ENCODE measurements at places on chromosomes 11 and 22.

GRCh38 chr11:104122011-104122635 lies 41.8 kb downstream of the PDGFD start:
- no peak for DNase-seq

DNA sequence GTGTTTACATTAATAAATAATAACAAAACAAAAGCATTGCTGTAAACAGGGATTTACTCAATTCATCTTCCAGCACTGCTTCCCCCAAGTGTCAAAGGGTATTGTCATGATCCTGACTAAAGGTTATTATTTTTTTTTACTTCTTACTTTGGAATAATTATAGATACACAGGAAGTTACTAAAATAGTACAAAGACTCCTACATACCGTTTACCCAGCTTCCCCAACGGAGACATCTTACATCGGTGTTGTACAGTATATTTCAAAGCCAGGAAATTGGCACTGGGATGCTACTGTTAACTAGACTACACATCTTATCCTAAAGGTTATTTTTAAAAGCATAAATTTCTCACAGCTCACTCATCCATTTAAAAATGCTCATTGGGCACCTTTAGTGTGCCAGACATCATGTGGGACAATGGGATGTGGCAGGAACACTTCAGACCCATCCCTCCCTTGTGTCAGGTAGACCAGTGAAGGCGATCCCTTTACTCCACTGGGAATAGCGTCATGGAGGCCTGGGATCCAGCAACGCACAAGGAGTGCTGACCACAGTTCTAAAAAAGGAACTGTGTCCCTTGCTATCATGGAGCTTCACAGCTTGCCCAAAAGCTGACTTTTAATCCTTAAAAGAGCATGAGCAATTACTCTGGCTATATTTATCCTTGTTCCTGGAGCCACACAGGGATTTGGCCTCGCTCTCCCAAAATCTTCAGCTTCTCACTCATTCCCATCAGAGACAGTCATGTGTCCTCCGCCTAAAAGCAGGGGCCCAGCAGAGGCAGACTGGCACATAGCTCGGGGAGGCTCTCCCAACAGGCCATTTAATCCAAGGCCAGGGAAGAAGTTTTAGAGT lies 3.1 kb upstream of the IRAG1 start:
- DNase-seq = no peak

DNA sequence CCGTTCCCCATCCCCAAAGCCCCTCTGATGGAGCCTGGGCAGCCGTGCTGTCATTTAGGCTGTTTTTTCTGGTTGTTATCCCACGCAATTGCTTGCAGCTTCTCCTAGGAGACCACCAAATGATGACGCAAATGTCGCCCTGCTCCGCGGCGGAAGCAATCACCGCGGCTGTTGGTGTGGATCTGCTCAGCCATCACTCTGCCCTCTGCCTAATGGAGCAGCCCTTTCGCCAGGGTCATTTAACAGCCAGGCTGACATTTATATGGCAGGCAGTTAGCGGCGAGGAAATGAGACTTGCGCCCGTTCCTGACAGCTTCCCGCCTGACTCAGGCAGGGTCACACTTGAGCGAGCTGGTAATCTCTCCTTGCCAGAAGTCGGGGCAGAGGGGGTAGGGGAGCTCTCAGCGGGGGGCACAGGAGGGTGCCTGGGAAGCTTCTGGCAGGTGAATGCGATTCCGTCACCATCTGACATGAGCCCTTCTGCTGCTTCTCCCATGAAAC lies 97.9 kb upstream of the RTL6 start:
- peak; percentile 79 for DNase-seq

DNA sequence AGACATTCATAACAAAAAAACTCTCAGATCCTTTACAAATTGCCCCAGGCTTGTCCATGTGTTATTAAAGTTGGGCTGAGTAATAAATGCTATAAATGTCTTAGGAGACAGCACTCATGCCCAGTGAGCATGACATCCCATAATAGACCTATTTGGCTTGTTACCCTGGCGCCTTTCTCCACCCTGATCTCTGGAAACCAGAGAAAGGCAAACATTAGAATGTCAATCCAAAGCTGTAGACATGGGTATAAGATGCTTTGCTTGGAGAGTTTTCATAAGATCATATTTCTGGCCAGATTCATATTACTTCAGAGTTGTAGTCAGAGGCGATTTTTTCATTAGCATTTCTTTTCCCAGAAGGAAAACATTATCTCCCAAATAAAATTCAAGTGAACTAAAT lies 161.3 kb upstream of the UBASH3B start:
- DNase-seq = no peak

DNA sequence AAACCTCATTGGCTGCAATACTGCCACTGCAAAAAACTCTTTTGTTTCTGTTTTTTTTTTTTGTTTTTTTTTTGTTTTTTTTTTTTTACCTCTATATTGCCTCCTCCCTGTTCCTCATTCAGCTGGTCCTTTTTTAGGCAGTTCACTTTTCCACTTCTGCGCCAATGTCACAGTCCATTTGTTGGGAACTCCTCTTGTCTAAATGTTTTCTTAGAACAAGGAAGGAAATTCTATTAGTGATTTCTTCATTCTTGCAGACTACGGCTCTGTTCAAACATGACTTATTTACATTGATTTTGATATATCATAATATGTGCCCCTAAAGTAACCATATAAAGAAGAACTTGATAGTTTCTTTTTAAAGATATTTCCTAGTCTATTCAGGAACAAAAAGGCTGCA lies 2.9 kb downstream of the FAM118B start:
- DNase-seq = no peak
